ENCODE measurements at places on chromosomes 2 and 18.

GRCh38 chr2:148167241-148167766 lies 146.4 kb downstream of the MBD5 start:
- no peak for DNase-seq

DNA sequence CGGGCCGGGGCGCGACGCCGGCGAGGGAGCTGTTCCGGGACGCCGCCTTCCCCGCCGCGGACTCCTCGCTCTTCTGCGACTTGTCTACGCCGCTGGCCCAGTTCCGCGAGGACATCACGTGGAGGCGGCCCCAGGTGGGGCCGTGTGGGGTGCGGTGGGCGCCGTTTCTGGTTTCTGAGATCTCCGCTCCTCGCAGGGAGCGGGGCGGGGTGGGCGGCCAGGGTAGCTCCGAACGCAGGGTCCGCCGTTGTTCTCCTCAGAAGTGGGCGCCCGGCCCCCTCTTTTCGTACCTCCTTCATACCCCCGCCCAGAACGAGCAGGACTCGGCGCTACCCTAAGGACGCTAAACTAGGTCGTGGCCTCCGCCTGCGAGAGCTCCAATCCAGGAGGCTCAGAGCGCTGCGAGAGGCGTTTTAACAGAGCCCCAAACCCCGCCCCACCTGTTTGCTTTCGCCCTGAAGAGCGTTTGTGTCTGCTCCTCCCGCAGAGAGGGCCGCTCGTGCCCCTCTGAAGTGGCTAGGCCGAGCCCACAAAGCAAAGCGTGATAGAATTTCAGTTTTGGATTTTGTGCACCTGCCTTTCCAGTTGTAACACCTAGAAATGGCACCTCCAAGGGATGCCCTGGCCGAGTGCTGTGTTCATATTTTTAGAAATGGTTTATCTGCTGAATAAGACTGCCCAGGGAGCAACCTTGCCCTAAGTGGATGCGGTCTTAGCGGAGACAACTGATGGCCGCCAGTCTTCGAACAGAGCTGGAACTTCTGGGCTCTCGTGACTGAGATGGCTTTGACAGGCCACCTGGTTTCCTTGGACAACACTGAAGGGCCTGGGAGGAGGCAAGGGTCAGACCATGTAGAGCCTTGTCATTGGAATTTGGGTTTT lies 626 bp downstream of the CAPN10 start:
- no peak for DNase-seq

- no peak for DNase-seq
These were observed 11.6 kb downstream of the TYMS start for GRCh38 chr18:669077-669476.

DNA sequence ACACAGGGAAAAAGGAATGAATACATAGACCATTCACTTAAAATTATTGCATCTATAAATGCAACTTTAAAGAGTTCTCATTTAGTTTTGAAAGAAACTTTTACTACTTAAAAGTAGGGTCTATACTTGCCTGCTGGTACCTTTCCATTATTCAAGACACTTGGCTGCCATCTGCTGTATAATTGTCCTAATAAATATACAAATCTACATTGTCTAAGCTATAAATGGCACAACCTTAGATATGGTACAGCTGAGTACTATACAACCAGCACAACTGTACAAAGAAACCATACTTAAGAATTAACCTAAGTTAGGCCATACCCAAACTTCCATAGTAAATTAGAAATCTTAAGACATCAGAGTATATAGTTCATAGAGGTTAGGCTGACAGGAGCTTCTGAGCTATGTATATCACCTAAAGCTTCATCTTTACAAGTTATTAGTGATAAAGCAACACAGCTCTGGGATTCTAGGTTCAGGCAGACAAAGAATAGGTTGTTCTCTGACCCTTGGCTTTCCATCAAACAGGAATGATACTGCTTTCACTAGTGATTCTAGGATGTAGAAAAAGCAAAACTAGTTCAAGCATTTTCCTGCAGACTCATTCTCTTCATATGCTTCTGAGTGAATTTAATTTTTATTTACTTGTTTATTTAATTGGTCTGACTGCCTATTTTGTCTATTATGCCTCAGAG lies 22.1 kb downstream of the EXOC6B start:
- DNase-seq = no peak

DNA sequence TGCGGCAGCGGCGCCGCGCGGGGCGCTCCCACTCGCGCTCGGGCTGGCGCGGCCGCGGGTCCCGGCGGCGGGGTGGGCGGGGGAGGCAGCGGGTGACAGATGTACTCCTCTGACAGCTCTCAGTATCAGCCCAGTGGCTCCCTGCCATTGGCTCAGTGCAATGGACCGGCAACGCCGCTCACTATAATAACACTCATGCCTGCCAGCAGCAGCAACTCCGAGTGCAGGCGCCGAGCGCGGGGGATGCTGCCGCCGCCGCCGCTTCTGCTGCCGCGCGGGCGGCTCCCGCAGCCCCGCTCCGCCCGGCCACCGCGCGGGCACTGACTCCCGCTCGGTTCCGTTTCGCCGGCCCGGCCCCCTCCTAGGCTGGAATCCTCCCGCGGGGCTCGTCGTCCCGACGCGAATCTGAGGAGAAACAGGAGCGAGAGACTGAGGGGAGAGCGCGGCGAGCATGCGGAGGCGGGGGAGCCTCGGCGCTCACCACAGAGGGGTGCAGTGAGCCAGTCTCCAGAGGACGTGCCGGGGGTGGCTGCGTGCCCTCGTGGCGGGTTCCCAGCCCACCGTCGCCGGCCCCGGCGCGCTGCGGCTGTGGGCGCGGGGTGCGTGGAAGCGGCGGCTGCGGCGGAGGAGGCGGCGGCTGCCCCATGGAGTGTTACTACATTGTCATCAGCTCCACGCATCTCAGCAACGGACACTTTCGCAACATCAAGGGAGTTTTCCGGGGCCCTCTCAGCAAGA lies at the start of gene ZNF804A:
Gene ZNF804A, plus strand, starts transcription at position 214 of the 738 bp plus-strand sequence. Its CDS starts 431 bp downstream, at position 645.
- DNase-seq = no peak

- no peak for DNase-seq
These were observed 45.7 kb upstream of the FAM171B start for GRCh38 chr2:186648130-186648529.

All from thoracic aorta (tissue), 2 donors.